Glutamatergic neuron (in vitro differentiated cells): ENCODE measurements at places on chromosomes 16 and 17. TPM values are rescaled to one million over a fixed set of nuclear protein-coding genes. Genes with fewer than 3 reads are reported as not detected.
A peak's percentile ranks its signal among the peaks of the same experiment; 100 is the strongest.

DNA sequence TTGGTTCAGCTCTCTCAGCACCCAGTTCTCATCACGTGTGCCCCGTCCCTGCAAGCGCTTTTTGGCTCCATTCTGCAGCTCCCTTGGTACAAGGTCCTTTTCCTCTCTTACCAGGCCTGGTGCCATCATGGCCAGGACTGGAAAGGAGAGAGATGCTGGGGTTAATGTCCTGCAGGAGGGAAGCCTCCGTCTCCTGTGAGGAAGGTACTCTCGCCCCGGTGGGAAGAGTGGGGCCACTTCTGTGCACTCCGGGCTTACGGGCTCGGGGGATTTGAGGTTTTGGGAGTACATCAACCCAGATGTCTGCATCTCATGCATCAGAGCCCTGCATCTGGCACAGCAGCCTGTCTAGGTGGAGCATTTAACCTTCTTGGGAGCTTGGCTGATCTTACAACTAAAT lies 10.1 kb downstream of the CTRB2 start:
- no peak overlapping the region for H3K4me3 ChIP-seq
- peaks cover 7% of the 10 kb centered on the region for H3K36me3 ChIP-seq
- peaks cover 8% of the 10 kb centered on the region for H3K27me3 ChIP-seq

GRCh38 chr16:10081201-10081940 lies 100.9 kb downstream of the GRIN2A start:
- H3K27me3 ChIP-seq: peaks cover 4% of the 10 kb centered on the region

DNA sequence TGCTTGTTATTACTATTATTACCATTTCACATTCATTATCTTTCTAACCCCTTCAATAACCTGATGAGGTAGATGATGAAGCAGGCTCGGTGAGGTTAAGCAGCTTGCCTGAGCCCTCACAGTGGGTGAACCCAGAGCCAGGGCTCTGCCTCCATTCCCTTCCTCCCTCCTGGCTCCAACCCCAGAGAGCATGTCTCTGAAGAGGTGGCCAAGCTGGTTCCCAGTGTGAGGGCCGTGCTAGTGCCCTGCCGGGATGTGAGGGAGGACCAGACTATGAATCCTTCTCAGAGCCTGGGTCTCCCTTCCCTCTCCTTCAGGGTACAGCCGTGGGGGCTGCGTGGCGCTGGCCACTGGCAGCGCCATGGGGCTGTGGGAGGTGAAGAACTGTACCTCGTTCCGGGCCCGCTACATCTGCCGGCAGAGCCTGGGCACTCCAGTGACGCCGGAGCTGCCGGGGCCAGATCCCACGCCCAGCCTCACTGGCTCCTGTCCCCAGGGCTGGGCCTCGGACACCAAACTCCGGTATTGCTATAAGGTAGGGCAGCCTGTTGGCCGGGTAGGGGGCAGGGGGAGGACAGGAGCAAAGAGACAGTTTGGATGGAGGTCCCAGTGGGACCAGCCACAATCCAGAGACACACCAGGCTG lies 49.6 kb downstream of the MRC2 start:
- DNase-seq: no peak
- no peak overlapping the region for H3K27ac ChIP-seq
- peaks cover 5% of the 10 kb centered on the region for H3K36me3 ChIP-seq
- no peaks in the 10 kb centered on the region for H3K27me3 ChIP-seq
- peaks cover 4% of the 10 kb centered on the region for H3K4me1 ChIP-seq

The CX3CL1 gene
- total RNA-seq: not detected

The SPIRE2 gene
- total RNA-seq: 39.2 TPM

The ALDH3A2 gene
- 42.6 TPM for total RNA-seq

DNA sequence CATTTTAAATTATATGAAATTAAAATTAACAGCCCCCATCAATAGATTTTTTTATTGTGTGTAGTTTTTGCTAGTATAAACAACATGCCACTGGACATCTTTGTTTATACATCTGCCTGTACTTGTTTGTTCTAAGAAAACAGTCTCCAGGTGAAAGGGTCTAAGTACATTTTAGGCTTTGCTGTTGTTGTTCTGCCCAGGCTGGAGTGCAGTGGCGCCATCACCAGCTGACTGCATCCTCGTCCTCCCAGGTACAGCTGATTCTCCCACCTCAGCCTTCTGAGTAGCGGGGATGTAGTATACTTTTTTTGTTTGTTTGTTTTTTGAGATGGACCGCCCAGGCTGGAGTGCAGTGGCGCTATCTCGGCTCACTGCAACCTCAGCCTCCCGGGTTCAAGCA lies 25.5 kb downstream of the C17orf58 start:
- no peak overlapping the region for H3K27ac ChIP-seq
- H3K4me1 ChIP-seq: peaks cover 7% of the 10 kb centered on the region
- peaks cover 2% of the 10 kb centered on the region for H3K36me3 ChIP-seq
- DNase-seq: no peak
- no peak overlapping the region for H3K4me3 ChIP-seq
- no peaks in the 10 kb centered on the region for H3K27me3 ChIP-seq

DNA sequence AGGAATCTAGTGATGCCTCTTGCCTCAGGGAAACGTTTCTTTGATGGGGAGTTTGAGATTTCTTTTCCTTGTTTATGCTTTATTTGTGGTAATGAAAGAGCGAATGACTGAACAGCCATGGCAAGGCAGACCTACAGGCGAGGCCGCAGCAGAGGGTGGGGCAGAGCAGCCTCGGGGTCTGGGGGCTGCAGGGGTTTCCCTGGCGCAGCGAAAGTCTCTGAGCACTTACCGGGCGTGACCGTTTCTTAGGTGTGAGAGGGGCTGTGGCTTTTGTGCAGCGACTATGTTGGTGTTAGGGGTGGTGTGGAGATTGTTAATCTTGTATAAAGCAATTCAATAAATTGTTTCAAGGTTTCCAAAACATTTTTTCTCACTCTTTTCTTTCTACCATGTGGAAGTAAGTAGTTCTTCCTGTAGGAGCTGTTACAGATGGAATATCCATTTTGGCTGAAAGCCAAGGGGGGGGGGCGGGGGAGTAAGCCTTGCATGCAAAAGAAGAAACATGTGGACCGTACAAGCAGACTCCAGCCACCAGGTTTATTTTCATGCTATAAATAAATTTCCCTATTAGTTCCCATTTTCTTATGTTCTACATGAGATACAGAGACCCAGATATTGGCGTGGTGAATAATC lies 34.8 kb downstream of the UBN1 start:
- H3K27ac ChIP-seq: peak overlapping the region; percentile 14
- peaks cover 13% of the 10 kb centered on the region for H3K4me1 ChIP-seq
- DNase-seq: no peak

- peaks cover 1% of the 10 kb centered on the region for H3K27me3 ChIP-seq
- H3K27ac ChIP-seq: no peak overlapping the region
- no peaks in the 10 kb centered on the region for H3K36me3 ChIP-seq
Observed at GRCh38 chr17:43595466-43595865, 49.3 kb upstream of the ETV4 start.

GRCh38 chr16:27826081-27826892 lies 237.2 kb downstream of the GSG1L start:
- H3K27me3 ChIP-seq: peaks cover 16% of the 10 kb centered on the region
- no peak for DNase-seq
- H3K36me3 ChIP-seq: peaks cover 16% of the 10 kb centered on the region

DNA sequence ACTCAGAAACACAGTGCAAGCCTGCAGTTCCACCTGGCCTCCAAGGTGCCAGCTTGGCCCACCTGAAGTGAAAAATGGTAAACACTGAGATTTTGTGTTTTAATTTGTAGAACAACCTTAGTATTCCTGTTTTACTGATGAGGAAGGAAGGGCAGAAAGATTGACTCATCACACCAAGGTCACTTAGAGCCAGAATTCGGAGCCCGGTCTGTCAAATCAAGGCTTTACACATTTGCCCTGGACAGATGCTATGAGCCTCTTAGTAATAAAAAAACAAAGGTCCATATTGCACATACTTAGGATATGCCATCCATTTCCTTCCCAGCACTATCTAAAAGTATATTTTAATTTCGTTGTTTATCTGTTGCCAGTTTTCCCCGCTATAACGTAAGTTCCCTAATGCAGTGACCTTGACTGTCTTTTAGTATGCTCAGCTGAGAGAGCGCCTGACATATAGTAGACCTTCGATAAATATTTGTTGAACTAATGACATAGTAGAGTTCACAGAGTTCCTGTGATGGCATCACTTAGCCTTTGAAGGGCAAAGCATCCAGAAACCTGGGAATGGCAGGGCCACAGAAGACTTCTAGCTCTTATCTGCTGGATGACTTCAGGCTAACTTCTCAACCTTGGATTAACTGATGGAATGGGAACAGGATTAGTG lies 7.2 kb upstream of the TBKBP1 start:
- DNase-seq: no peak
- H3K4me1 ChIP-seq: peaks cover 12% of the 10 kb centered on the region
- H3K27ac ChIP-seq: peak overlapping the region; percentile 38
- no peaks in the 10 kb centered on the region for H3K36me3 ChIP-seq
- H3K27me3 ChIP-seq: peaks cover 2% of the 10 kb centered on the region

The KRT24 gene
- not detected for total RNA-seq

DNA sequence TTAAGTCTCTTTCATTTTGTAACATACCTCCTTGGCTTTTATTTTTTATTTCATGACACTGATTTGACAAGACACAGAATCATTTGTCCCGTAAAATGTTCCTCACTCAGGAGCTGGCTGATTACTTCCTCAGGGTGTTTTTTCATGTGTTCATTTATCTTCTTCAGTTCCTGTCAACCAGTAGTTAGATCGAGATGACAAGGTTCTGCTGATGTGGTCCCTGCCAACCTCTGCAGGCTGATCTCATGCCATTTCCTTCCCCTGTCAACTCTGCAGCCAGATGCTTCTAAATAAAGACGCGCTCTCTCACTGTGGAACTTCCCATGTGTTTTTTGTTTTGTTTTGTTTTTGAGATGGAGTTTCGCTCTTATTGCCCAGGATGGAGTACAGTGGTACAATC lies 8.1 kb upstream of the CXCL16 start:
- H3K4me1 ChIP-seq: no peaks in the 10 kb centered on the region
- peaks cover 8% of the 10 kb centered on the region for H3K27me3 ChIP-seq
- H3K27ac ChIP-seq: no peak overlapping the region
- no peak overlapping the region for H3K4me3 ChIP-seq

DNA sequence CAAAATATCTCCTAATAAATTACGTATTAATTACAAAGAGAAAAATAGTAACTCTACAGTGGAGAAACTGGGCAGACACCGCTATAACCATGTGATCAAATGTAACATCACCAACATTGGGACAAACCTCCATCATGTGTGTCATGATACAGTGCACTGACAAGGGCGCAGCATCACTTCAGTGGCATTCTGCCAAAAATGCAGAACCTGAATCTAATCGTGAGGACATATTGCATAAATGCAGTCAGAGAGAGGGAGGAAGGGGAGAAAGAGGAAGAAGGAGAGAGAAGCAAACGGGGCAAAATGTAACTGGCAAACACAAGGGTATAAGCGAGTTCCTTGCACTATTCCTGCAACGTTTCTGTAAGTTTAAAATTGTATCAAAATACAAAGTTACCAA lies 74.2 kb upstream of the MARCHF10 start:
- no peak overlapping the region for H3K4me3 ChIP-seq
- no peak for DNase-seq
- H3K36me3 ChIP-seq: no peaks in the 10 kb centered on the region
- H3K27me3 ChIP-seq: no peaks in the 10 kb centered on the region

GRCh38 chr16:24536671-24537070 lies 2.7 kb upstream of the RBBP6 start:
- no peak overlapping the region for H3K27ac ChIP-seq
- H3K36me3 ChIP-seq: no peaks in the 10 kb centered on the region
- no peak for DNase-seq

The C1QTNF8 gene
- not detected for total RNA-seq

DNA sequence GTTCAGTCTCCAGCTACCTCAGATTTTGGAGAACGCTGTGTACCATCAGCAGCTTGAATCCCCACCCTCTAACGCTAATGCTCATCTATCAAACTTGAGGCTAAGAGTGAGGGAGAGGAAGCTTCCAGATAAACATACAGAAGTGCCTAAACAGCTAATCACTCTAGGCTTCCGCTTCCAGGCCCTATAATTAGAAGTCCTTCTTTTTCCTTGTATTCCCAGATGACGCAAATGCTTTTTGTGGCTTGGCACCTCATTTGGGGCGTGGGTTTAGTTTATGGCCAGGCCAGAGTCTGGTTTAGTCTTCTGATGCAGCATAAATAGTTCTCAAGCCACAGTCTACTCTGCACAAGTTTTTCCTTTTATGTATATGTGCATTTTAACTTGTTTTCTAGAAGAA lies 263.4 kb downstream of the BCAS3 start:
- H3K4me3 ChIP-seq: no peak overlapping the region
- DNase-seq: no peak
- no peaks in the 10 kb centered on the region for H3K36me3 ChIP-seq
- peak overlapping the region; percentile 82 for H3K27ac ChIP-seq
- H3K4me1 ChIP-seq: no peaks in the 10 kb centered on the region
- no peaks in the 10 kb centered on the region for H3K27me3 ChIP-seq
